RWPE1 (cell line): ENCODE measurements at places on chromosomes 7 and 10.

DNA sequence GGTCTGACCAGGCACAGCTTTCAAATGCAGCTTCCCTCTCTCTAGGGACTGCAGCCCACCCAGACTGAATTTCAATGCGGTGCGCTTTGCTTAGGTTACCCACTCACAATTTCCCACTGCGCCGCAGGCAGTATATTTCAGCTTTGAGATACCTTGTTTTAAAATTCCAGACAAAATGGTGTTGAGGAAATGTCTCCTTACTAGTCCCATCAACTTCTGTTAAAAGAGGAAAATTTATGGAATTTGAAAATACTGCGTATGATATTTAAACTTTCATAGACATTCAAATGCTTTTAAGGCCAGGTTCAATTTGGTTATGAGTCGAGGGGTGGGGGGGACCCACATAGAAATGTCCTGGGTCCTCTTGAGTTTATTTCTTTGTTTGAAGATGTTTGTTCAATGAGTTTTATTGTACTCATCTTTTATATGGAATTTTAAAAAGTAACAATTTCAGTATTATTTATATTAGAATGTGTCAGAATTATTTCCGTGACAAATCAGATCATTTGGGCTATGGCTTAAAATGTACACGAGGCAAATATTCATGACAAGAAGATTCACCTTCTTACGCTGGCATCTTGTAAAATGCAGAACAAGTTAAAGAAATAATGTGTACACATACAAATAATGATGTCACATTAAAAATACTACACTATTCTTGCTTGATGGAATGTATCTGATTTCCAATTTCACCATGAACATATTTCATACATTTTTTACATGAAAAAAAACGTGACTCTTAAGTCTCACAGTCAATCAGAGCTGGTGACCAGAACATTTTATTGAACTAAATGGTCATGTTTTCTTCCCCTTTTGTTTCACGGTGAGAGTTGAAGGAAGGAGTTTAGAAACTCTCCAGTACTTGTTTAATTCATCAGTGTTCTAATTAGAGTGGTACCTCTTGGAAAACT lies 1.3 kb downstream of the IKZF1 start:
- DNase-seq, result no peak

- DNase-seq, result no peak
Measured at GRCh38 chr7:107615910-107616680, 36.0 kb downstream of the BCAP29 start.

DNA sequence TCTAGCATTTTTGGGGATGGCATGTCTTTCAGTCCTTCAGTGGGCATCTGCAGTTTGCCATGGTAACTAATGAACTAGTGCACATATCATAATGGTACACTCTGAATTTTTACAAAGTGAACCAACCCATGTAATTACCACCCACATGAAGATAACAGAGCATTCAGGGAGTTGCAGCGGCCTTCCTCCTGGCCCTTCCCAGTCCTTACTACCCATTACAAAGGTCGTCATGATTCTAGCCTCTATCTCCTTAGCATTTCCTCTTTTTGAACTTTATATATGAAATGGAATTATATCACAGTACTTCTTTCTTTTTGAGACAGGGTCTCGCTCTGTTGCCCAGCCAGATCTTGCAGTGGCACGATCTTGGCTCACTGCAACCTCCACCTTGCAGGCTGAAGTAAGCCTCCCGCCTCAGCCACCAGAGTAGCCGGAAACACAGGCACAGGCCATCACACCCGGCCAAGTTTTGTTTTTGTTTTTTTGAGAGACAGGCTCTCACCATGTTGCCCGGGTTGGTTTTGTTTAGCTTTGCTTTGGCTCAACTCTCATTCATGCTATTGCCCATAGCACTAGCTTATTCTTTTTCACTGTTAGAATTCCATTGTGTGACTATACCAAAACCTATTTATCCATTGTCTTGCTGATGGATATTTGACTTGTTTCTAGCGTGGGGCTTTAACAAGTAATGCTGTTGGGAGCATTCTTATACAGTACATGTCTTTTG lies 79.2 kb downstream of the APBB1IP start:
- DNase-seq, result no peak

- no peak for DNase-seq
Measured at GRCh38 chr10:117350909-117351308, 24.3 kb downstream of the PDZD8 start.

DNA sequence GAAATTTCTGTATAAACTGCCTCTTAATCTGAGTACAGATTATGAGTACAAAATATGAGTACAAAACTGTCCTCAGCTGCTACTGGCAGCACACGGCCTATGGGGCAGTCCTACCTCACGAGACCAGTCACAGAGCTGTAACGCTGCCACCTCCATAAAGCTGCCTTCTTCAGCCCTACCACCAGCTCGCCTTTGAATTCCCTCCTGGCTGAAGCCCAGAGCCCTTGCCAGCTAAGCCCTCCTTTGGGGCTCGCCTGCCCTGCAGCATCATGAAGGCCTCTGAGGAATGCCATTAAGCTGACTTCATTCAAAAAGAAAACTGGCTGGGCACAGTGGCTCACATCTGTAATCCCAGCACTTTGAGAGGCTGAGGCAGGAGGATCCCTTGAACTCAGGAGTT lies 180.0 kb upstream of the SH2B2 start:
- DNase-seq, result no peak

GRCh38 chr10:103202319-103202718 lies 9.2 kb upstream of the NT5C2 start:
- DNase-seq, result no peak

- no peak for DNase-seq
Measured at GRCh38 chr7:41912426-41912825, 209.5 kb upstream of the INHBA start.

- no peak for DNase-seq
Measured at GRCh38 chr7:25863005-25863728, 288.8 kb upstream of the NFE2L3 start.

GRCh38 chr10:22643775-22644174 lies 70.6 kb downstream of the PIP4K2A start:
- no peak for DNase-seq

GRCh38 chr7:95229301-95229700 lies 95.0 kb downstream of the PON1 start:
- no peak for DNase-seq

DNA sequence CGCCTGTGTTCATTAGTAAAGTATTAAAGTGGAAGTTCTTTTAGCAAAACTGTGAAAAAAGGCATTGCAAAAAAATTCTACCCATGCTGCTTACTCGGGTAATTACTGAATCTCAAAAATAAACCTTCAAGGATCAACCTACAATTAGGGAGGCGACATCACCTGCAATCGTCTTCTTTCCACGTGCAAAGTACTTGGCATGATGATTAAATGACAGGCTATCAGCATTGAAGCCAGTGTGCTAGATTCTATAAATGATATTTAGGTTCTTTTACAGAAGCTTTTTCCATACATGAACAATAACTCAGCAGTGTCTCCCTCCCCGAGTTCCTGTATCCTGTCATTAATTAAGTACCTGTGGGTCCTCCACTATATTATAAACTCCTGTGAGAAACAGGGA lies 105.8 kb downstream of the SFMBT2 start:
- DNase-seq, result no peak

GRCh38 chr7:112125250-112125649 lies 80.9 kb downstream of the DOCK4 start:
- DNase-seq, result no peak
